ENCODE measurements at places on chromosomes 2 and 18.

DNA sequence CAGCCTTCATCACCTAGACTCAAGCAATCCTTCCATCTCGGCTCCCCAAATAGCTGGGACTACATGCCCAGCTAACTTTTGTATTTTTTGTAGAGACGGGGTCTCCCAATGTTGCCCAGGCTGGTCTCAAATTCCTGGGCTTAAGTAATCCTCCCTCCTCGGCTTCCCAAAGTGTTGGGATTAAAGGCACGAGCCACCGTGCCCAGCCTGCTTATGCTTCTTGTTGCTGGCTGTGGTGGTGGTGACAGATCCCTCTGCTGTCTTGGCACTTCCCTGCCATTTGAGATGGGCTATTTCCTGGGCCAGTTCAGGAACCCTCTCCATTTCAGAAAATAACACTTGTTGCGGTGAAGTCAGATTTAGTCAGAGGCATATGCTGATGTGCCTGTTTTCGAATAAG, 28.8 kb downstream of the GATA6 start:
- no peak for DNase-seq

GRCh38 chr2:68284896-68285295, 32.6 kb upstream of the PPP3R1 start:
- peak; percentile 65 for DNase-seq

DNA sequence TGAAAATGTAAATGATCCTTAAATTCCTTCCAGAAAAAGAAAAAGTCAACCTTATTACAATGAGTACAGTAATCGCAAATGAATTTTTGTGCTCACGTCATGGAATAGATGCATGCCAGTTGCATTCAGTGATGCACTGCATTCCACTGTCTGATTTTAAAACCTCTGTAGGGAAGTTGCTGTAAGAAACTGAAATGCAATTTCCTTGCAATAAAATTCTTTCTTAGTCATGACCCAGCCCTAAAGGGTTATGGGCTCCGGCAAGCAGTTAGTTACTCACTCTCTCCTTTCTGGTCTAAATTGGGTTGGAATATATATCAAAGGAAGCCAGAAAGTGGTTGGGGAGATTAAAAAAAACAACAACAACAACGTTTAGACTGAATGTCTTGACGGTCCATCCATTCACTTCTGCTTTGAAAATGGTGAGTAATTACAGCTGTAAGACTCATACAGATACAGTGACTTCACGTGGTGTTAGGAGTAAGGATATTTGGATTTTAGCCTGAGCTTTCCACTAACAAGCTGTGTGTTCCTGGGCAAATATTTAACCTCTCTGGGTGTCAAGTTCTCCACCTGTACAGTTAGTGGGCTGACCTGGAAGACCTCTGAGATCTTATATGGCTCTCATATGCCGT, 8.6 kb upstream of the RND3 start:
- peak; percentile 97 for DNase-seq

GRCh38 chr18:57077005-57077765, 69.7 kb upstream of the BOD1L2 start:
- no peak for DNase-seq

DNA sequence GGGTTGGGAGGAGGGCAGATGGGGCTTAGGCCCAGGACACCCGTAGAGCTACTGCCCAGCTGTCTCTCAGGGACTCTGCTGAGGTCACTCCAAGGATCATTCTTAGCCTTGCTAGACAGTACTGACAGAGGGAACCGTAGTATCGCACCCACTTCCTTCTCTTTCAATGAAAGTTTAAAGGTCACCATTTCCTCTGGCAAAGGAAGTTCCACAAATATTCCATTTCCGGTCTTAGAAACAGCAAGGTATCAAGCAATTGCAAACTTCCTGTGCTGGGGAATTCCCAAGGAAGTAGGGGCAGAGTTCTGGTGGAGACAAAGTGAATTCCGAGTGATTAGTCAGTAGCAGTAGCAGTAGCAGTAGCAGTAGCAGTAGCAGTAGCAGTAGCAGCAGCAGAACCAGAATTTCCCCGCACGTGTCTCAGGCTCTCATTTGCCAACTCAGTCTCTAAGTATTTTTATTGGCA, 24.7 kb downstream of the IL1B start:
- DNase-seq: peak; percentile 89

DNA sequence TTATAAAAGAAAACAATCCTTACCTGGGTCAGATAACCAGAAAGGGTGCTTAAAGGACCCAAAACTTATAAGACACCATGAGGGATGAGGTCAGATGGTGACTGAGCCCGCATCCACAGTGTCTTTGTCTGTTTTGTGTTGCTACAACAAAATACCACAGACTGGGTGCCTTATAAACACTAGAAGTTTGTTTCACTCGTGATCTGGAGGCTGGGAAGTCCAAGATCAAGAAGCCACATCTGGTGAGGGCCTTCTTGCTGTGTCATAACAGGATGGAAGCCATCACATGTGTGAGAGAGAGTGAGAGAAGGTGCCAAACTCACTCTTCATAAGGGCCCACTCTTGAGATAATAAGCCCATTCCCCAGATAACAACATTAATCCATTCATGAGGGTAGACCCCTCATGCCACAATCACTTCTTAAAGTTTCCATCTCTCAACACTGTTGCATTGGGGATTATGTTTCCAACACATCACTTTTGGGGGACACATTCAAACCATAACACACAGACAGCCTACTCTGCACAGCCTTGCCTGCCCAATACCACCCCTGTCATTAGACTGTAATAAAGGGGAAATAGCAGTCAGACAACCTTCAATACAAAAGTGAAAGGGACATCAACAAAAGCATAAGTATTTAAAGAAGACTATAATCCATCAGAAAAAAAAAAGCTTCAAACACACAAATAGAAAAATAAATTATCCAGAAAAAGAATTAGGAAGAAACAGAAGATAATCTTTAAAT, 249.8 kb downstream of the ANAPC1 start:
- peak; percentile 41 for DNase-seq

- DNase-seq: no peak
These were observed 202.8 kb upstream of the THUMPD2 start for GRCh38 chr2:39981883-39982311.

DNA sequence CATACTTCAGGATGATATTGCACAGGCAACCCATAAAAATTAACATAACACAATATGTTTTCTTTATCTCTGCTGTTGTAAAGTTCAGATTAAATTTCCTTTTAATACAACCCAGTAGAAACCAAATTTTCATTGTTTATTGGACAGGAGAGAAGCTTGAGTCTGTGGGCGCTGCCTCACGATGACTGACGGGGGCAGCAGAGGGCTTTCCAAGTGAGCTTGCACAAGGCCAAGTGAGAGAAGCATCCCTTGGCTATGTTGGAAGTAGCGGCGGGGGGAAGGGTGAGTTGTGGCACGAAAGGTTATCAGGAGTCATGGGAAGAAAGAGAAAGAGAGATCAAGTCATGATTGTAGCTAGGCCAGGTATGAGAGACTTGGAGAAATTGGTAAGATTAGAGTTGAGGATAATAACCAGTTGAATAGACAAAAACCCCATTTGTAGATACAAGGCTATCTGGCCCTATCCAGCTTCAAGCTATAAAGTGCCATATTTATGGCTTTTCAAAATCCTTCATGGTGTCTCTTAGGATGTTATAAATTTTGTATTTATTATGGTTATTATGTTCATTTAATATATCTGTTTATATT, 413.7 kb upstream of the FAM98A start:
- DNase-seq: peak; percentile 47

- DNase-seq: no peak
These were observed 605.2 kb upstream of the ID2 start for GRCh38 chr2:8076448-8077342.

- no peak for DNase-seq
These were observed 1.2 kb upstream of the CYP20A1 start for GRCh38 chr2:203237346-203238238.

DNA sequence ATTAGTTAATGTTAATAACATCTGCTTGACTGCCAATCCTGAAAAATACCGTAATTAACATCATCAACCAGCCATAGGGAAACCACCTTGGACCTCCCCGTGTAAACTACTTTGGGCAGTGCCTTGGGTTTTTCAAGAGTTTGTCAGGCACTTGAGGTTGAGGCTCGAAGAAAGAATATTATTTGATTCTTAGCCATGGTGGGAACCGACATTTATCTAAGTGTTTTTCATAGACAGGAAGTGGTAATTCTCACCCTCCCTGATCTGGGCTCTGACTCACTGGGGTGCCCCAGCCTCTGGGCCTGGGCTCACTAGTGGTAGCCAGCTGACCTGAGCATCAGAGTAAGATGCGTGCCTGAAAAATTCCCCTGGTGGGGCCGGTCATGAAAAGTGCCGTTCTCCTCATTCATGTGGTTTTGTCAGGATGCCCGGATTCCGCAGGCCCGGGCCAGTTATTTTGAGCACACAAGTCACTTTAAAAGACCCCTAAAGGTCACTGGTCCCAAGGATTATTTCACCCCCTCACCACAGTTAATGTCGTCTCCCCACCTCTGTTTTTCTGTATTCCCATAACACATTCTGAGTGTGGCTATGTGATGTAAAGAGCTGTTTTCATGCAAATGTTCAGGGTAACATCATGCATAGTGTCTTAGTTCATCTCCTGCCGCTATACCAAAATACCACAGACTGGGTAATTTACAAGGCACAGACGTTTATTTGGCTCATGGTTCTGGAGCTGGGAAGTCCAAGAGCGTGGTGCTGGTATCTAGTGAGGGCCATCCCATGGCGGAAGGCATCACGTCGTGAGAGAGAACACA, 21.6 kb upstream of the SPATA3 start:
- peak; percentile 91 for DNase-seq

DNA sequence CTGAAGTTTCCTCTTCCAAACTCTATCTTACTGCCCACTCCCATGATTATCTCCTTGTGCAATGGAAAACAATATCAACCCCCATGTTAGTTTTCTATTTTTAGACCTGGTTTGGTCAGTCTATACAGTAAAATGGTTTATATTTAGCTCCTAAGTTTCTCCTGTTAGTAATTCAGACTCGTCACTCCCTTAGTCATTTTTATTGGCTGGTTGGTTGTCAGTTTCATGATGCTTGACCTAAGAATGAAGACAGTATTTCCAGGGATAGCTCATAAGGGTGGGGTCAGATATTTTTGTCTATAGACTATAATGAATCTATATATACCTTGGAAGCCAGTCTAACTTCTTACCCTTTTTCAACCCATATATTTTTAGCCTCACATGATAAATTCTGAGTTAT, 61.4 kb upstream of the NEUROD1 start:
- DNase-seq: peak; percentile 40

DNA sequence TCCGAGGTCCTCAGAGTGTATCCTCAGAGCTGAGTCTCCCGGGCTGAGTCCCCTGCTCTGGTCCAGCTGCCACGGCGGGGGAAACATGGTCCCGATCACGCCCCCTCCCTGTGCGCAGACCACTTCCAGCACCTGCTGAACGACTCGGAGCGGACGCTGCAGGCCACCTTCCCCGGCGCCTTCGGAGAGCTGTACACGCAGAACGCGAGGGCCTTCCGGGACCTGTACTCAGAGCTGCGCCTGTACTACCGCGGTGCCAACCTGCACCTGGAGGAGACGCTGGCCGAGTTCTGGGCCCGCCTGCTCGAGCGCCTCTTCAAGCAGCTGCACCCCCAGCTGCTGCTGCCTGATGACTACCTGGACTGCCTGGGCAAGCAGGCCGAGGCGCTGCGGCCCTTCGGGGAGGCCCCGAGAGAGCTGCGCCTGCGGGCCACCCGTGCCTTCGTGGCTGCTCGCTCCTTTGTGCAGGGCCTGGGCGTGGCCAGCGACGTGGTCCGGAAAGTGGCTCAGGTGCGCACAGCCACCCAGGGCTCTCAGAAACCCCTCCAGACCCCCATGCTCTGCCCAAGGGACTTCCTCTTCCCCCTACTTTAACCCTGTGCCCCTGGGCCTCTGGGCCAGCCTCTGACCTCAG, 26.7 kb downstream of the GPC1 start:
- no peak for DNase-seq

- no peak for DNase-seq
These were observed 695.1 kb downstream of the PLCL1 start for GRCh38 chr2:198499539-198499938.

- DNase-seq: no peak
These were observed 86.7 kb upstream of the NARS1 start for GRCh38 chr18:57708288-57708687.

DNA sequence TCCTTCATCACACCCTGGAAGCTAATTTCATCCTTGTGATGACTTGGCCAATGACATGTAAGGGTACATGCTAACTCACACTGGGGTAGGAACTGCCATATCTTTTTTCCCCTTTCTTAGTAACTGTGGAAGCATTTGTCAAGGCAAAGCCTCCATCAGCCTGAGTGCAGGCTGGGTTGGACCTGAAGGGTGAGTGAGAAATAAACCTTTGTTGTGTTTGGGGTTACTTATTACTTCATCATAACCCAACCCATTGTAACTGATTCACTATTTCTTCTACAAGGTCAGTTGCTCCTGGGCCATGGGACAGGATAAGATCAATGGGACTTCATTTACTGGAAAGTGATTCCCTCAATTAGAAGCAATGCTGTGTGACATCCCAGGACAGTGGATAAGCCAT, 108.4 kb downstream of the COL6A3 start:
- DNase-seq: no peak

GRCh38 chr2:171652416-171652785, 34.9 kb upstream of the DYNC1I2 start:
- DNase-seq: peak; percentile 10

GRCh38 chr2:142285480-142285879, 154.7 kb upstream of the LRP1B start:
- DNase-seq: no peak

DNA sequence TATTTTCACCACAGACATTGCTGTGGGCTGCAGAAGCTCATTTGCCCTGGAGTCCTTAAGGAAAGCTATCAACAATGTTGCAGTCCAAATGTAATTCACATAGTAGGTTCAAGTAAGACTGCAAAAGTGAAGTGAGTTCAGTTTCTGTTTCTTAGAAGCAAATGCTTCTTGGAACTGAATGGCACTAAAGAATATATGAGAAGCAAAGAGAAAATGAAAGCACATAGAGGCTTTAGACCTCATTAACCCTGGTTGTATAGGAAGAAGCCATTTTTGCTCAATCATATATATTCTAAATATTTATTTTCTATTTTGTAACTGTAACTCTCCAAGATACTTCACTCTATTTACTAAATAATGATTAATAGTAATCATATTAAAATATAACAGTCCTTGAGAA, 292.0 kb downstream of the ZNF804A start:
- DNase-seq: peak; percentile 36

- no peak for DNase-seq
These were observed 53.6 kb downstream of the CAPN13 start for GRCh38 chr2:30753630-30754029.

DNA sequence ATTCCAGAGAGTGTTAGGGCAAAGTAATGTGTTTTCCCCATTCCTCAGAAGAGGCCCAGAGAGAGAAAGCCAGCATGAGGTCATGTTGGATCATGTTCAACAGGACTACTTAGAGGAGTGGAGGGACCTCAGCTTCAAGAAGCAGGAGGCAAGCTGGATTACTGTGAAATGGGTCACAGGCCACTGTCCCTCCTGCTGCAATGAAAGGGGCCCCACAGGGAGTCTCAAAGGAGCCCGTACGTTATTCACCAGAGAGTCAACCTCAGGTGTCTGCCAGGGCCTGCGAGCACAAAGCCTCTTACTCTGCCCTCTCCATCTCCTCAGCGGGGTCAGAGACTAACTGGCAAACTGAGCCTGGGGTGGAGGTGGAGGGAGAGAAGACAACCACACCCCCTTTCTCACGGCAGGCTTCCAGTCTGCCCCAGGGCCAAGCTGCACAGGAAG, 27.2 kb upstream of the ACYP2 start:
- peak; percentile 31 for DNase-seq
